ENCODE measurements at places on chromosomes 12 and 14.

DNA sequence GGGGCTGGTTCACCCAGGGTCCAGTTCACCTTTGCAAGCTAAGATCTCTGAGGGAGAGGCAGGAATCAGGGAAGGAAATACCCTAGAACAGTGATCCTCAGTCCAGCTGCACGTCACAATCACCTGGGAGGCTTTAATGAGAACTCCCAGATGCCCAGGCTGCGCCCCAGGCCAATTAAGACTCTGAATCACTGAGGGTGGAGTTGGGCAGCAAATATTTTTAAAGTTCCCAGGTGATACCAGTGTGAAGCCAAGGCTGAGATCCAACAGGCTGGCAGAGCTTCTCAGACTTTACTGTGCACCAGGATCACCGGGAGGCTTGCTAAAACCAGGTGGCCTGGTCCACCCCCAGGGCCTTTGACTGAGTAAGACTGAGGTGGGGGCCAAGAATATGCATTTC, 23.8 kb downstream of the MYL2 start:
- DNase-seq: no peak

GRCh38 chr12:49847161-49847560, 4.3 kb upstream of the BCDIN3D start:
- DNase-seq: no peak

GRCh38 chr12:47017041-47017713, 62.2 kb upstream of the PCED1B start:
- no peak for DNase-seq

DNA sequence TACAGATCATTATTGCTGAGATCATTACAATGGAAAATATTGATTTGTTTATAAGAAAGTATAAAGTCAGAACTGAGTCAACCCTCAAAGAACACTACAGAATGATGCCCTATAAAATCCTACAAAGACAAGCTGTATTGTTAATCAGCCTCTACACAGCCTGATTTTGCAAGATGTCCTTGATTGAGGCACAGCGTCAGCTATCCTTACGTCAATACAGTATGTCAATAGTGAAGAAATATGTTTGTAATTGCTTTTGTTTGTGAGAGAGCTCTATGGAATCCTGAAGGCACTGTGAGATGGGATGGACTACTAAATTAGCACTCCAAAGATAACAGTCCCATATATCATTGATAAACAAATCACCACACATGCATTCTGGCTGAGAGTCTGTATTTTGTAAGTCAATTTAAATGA, 70.7 kb downstream of the RASSF9 start:
- DNase-seq: peak; percentile 68

DNA sequence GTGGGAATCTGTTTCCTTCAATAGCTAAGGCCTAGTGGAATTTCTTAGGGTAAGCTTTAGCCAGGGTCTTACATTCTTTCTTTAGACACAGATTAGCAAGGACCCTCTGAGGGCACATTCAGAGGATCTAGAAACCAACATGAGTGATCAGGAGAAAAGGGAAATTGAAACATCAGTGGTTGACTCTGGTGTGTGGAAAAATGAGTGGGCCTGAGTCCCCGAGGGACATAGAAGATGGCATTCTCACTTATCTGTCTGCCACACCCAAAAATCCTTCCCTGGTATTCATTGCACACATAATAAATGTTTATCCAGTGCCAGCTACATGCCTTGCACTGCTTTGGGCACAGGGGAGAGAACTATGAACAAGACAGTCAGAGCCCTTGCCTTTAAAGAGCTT, 82.9 kb downstream of the SSPN start:
- DNase-seq: no peak

DNA sequence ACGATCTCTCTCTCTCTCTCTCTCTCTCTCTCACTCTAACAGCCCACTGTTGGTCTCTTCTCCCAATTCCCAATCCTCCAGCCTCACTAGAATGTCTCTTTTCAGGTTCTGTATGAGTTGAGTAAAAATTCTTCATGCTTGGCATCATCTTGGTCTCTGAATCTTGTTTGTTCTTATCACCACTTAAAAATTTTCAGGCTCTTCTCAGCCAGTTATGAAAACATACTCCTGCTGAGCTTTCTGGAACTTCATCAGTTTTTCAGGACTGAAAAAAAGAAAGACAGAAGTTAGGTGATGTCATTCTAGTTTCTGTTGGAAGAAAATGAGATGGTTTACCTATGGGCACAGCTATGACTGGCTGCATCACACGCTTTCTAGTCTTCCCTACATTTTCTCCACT, 11.5 kb upstream of the IL22 start:
- DNase-seq: no peak

All from NCI-H460 (cell line).